ENCODE measurements at places on chromosomes 6 and 20.
A peak's percentile ranks its signal among the peaks of the same experiment; 100 is the strongest.

DNA sequence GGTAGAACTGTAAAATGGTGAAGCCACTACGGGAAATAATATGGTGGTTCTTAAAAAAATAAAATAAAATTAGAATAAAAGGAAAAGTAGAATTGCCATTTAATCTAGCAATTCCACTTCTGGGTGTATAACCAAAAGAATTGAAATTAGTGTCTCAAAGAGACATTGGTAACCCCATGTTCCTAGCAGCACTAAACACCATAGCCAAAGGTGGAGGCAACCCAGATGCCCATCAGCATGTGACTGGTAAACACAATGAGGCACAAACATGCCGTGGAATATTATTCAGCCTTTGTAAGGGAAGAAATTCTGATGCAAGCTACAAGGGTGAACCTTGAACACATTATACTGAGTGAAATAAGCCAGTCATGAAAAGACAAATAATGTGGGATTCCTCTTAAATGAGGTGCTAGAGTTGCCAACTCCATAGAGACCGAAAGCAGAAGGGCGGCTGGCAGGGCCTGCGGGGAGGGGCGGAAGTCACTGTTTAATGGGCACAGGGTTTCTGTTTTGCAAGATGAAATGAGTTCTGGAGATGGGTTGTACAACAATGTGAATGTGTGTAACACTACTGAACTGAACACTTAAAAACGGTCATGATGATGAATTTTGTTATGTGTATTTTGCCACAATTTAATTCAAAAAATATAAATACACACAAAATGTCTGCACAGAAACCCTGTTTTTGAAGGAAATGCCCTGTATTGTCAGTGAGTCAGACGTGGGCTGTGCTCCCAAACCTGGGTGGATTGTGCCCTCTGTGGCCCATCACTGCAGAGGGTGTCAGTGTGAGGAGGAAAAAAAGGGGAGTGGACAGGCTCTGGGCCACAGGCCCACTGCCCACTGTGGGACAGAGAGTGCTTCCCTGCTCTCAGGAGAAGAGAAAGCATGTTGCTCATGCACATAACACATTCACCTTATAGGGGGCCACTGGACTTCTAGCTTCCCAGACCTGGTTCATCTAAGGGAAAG is 49.6 kb upstream of the CD93 start:
- no peak for DNase-seq

- no peak for DNase-seq
Measured at GRCh38 chr6:145367149-145367548, 368.2 kb downstream of the EPM2A start.

- no peak for DNase-seq
Measured at GRCh38 chr6:25942561-25943147, 12.2 kb upstream of the SLC17A2 start.

DNA sequence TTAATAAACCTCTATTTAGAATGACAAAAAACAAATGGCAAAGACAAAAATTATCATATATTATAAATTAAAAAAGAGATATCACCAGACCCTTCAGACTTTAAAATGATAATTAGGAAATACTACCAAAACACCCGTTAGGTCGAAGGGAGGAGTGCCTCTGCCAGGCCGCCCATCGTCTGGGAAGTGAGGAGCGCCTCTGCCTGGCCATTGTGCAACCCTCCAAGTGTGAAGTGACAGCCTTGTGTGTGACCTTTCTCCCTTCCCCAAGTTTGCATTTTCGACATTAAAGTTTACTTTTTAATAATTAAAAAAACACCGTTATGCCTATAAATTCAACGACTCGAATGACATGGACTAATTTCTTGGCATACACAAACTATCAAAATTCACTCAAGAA is 64.5 kb upstream of the TASP1 start:
- no peak for DNase-seq

GRCh38 chr6:122530440-122531046 is 58.9 kb upstream of the SERINC1 start:
- DNase-seq = no peak

GRCh38 chr6:3848925-3849605 is at the start of gene FAM50B:
Gene FAM50B (plus strand): TSS chr6:3849373. CDS start chr6:3849812, 439 bp downstream.
- DNase-seq = peak; percentile 91

GRCh38 chr20:51162015-51162414 is 139.1 kb upstream of the KCNG1 start:
- no peak for DNase-seq

- DNase-seq = no peak
Measured at GRCh38 chr6:33088258-33088930, 12.6 kb downstream of the HLA-DPB1 start.

DNA sequence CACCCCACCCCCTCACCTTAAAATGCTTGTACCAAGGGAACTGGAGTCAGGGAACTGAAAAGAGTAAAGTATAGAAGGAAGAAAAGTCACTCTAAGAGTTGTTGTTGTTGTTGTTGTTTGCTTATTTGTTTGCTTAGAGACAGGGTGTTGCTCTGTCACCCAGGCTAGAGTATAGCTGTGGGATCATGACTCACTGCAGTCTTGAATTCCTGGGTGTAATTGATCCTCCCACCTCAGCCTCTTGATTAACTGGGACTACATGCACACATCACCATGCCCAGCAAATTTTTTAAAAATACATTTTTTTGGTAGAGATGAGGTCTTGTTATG is 681.6 kb upstream of the GJE1 start:
- DNase-seq = no peak

DNA sequence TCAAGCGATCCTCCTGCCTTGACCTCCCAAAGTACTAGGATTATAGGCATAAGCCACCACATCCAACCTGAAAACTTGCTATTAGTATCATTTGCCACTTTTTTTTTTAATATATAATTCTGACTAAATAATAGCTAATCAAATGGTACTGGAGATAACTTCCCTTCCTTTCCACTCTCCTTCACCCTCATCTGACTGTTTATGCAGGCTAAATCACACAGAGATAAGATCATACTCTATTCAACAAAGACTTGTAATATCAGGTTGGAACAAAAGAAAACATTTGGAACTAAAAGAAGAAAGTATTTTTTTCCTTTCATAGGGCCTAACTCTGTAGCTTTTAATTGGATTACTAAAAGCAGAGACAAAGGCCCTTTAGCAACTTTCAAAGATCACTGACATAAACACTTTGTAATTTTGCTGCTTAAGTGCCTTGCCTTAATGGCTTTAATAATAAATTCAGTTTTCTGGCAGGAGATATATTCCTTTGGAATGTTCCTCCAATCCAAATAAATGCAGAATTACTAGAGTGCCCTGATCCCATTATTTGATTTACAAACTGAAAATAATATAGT is 198.7 kb upstream of the ASCC3 start:
- DNase-seq = no peak

DNA sequence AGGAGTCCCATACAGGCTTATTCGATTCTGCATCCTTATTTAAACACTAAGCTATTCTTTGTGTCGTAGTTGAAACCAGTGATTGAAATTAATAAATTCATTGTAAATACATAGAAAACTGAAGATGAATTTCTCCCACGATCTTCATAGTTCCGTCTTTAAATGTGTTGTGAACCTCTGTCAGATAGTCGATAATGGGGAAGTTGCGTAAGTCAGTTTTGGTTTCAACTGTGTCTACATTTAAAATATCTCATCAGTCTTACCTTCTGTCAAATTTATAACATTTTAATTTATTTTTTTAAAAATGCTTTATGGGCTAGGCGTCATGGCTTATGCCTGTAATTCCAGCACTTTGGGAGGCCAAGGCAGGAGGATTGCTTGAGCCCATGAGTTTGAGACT is 12.7 kb downstream of the STX11 start:
- DNase-seq = no peak

DNA sequence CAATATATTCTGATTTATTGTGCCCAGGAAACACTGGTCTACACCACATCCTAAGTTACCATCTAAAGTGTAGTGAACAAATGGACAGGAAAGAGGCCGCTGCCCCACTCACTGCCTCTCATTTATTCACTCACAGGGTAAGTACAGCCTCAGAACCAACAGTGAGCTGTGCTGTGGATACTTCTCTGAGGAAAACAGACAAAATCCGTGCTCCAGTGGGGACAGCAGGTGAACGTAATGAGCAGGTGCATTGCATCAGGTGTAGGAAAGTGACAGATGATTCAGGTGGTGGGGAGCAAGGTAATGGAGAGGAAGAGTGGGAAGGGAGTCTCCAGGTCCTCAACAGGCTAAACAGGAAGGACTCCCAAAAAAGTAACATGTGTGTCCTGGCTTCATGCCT is 8.4 kb upstream of the ULBP2 start:
- DNase-seq = no peak

DNA sequence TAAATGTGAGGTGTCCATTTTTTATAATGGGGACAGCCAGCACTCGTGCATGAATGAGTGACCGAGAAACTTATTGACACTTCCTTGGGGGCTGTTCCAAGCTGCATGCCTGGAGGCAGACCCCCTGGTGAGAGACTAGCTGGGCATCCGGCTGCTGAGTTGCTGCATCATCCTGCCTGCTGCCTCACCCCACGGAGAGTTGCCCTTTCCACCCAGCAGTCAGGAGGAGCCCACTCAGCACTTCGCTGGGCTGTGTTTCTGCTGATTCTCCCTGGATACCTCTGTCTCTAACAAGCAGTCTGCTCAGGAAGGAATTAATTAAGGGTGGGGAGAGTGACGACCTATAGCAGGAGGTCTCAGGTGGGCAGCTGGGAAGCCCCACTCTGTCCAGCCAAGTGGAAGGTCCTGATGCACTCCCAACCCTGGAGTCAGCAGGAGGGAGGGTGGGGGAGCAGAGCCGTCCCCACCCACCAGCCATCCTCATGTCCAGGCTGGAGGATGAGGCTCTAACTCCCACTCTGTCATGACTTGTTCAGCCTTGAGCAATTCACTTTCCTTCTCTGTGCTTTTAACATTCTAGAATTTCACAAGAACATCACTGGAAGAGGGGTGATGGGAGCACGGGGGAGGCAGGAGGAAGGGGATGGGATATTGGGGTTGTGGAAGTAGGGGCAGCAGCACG is 177.3 kb downstream of the LRFN2 start:
- DNase-seq = no peak

DNA sequence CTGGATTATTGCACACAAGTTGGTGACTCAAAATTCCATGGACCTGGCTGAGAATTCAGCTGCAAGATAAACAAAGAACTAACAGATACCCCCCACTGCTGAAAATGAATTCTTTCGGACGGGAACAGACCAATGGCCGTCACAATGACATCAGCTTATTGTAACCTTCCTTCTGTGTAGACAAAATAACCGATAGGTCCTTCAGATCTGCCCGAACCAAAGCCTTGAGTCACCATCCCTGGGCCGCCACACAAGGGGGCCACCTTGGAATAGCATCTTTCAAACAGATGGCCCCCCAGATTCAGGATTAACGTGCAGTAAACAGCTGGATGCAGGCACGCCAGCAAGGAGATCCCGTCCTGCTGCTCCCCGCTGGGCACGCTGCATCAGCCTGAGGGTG is 214.0 kb upstream of the EXOC2 start:
- no peak for DNase-seq

DNA sequence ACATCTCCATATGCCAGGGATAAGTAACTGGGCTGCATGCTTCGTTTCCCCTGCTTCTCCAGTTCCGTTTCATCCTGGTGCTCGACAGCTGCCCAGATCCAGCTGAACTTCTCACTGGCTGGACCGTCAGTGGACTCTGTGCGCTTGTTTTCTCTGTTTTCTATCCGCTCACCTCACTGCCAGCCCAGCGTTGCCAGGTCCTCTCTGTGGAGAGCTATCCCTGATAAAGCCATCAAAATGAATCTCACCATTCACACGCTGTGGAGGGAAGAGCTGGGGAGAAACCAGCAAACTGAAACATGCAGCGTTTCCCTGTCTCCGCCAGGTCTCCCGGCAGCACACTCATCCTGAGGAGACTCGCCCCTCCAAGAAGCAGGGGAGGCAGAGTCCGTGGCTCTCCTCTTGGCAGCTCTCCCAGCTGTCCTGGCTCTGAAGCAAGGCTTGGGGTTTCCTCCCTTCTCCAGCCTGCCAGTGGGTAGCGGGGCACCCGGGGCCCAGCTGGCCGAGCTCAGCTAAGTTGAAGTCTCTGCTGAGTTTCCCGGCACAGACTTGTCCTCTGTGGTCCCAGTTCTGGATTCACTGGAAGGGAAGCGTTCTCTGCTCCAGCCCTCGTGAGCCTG is 160.9 kb downstream of the DTNBP1 start:
- DNase-seq = no peak

Measured in activated CD4-positive, CD25-positive, alpha-beta regulatory T cell (primary cell).